Epithelial cell of prostate (primary cell): ENCODE measurements at places on chromosomes 2 and 18.

DNA sequence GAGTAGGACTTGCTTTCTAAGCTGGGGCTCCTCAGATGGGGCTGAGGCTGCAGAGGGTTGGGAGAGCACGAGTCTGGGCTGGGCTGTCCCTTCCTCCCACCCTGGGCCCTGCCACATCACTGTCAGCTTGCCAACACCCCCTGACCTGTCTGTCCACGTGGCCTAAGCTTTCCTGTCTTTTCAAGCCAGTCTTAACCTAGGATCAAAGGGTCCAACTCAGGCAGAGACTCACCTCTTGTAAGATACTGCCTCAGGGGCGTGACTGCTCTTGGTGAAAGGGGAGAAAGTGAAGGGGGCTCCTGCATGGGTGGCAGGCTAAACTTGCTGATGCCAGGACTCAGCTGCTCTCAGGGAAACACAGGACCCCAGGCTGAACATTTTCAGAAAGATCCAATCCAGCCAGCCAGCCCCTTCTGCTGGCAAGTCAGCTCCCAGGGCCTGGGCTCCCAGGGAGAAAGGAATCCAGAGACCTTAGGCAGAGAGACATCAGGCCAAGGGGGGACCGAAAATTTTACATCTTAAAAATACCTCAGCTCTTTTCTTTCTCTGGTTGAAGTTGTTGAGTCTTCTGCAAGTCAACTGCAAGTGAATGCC is 144.2 kb upstream of the ID2 start:
- DNase-seq, result no peak

DNA sequence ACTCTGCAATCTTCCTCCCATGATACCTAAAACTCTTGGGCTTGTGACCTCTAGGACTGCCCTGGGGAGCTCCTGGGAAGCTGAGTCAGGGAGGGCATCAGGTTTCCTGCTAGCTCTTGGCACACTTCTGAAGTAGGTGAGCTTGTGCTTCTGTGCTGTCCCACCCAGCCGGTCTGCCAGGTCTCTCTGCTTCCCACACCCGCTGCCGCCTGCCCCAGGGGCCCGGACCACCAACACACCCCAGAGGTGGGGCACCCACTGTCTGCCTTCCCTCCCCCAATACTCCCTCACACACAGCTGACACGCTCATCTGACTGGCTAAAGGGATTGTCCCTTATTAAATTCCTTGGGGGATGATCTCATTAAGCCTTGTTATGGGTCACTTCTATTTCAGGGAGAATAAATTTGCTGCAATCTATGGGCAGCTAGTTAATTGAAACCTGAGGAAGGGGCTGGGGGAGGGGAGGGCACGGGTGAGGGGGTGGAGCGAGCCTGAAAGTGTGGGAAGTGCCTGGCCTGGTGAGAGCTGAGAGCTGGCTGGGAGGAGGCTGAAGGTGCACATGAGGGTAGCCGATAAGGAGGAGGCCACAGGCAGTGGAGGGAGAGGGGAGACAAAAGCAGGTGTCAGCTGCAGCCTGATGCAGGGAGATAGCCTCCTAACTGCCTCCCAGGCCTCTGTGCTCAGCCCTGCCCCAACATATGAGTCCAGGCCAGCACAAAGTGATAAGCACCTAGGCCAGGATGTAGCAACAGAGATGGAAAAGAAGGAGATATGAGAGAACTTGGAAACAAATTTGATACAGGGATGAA is 48.8 kb downstream of the HAUS1 start:
- DNase-seq, result peak; percentile 59

DNA sequence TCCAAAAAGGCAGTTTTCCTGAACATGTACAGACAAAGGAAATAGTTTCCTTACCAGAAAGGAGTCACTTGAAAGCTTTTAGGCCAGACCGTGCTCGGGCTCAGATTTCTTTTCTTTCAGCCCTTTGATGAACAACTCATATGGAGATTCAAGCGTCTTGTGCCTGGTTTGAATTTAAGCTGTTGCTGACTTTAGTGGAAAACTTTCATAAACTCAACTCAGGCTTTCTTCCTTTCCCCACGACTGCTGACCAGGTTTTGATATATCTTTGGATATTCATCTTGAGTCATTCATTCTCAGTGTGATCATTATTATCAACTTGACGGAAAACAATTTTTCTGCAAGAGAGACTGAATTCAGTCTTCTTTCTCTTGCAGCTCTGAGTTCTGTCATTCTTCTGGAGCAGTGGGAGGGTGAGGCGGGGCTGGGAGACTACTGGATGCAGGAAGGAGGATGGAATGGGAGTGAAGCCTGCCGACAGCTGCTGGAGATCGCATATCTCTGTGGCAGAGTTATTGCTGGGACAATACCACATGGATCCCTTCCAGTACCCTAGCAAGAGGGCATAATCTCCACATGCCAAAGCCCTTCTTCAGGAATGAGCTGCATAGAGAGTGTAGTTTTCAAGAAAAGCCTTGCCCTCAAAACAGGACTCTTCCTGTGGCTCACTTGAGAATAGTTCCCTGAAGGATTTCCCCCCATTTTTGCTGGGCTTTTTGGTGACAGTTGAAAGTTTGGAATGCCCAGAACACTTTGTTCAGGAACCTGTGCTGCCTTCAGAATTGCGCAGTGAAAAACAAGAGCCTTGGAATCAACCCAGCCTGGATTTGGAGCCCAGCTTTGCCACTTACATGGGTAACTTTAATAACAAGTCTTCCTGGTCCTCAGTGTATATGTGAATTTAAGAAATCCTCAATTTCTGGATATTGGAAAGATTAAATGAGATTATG is 364.4 kb downstream of the ZNF521 start:
- no peak for DNase-seq

DNA sequence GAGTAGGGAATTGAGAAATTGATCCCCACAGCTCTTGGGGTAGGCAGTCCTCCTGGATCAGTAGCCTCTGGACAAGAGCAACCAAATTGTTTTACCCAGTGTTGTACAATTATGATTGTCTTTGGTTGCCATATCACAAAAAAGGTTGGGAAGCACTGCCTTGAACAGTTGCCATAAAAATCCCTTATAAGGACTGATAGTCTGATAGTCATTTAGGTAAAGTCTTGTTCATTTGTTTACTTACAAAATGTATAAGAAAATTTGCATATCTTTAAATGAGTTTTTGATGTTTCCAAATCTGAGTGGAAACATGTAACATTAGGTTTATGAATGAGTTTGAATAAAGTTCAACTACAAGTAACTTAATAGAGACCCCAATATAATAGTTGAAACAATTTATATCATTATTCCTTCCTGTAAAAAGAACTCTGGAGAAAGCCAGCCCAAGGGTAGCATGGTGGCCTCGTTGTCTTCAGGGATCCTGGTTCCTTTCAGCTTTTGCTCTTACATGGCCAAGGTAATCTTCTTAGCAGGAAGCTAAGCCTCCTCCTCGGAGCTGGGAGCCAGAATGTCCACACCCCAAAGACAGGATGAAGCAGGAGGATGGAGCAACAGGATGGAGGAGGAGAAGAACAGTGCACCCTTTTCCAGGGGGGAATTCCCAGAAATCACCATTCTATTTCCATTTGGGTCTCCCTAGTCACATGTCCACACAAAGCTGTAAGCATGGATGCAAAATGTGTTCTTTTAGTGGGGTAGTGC is 35.7 kb upstream of the NEMP2 start:
- no peak for DNase-seq

DNA sequence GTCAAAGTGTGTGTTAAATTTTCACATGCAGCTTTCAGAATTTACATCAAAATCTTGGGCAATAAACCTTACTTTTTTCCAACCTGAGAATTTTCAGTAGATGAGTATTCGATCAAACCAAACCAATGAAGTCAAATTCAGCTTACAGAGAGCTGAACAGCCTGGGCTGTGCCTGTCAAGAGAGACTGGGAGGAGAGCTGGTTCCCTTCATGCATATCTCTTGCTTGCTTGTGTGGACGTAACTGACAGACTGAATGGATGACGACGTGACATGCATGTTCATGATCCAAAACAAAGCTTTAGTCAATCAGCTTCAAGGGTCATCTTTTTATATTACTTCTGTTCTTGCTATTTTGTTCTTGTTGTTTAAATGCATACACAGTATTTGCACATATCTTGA is 145.2 kb downstream of the GALNT3 start:
- no peak for DNase-seq

GRCh38 chr18:2236232-2236631 is 335.1 kb downstream of the METTL4 start:
- no peak for DNase-seq

- peak; percentile 12 for DNase-seq
These were observed 34.5 kb downstream of the ADCYAP1 start for GRCh38 chr18:939166-939565.

GRCh38 chr2:113118263-113118657 is 9.1 kb upstream of the IL1RN start:
- no peak for DNase-seq

- DNase-seq, result peak; percentile 99
These were observed 8.7 kb upstream of the ADGRF3 start for GRCh38 chr2:26355038-26355995.

DNA sequence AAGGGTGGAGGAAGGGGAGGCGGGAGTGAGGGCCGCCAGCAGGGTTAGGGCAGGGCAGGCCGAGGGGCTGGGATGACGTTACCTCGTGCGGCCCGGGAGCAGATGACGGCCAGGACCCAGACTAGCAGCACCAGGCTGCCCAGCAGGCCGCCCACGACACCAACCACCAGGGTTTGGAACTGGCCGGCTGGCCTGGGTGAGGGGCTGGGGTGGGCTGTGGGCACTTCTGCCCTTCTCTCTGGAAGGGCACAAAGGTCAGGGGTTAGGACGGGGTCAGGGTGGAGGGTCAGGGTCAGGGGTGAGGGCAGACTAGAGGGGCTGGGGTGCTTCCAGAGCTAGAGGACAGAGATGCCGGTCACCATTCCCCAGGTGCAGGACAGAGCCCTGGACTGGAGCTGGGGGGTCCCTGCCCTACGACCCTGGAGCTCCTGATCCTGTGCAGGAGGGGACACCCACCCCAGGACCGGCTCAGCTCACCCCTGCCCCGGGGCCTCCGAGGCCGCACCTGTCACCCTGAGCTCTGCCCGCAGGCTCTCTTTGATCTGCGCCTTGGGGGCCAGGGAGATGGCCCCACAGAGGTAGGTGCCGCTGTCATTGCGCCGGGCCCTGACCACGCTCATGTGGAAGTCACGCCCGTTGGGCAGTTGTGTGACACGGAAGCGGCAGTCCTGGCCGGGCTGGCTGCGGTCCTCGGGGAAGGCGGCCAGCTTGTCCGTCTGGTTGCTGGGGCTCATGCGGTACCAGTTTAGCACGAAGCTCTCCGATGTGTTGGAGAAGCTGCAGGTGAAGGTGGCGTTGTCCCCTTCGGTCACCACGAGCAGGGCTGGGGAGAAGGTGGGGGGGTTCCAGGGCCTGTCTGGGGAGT is 6.3 kb downstream of the PDCD1 start:
- no peak for DNase-seq

GRCh38 chr18:48193521-48194492 is 215.4 kb downstream of the ZBTB7C start:
- no peak for DNase-seq
